ENCODE measurements at places on chromosomes 2 and 18.

DNA sequence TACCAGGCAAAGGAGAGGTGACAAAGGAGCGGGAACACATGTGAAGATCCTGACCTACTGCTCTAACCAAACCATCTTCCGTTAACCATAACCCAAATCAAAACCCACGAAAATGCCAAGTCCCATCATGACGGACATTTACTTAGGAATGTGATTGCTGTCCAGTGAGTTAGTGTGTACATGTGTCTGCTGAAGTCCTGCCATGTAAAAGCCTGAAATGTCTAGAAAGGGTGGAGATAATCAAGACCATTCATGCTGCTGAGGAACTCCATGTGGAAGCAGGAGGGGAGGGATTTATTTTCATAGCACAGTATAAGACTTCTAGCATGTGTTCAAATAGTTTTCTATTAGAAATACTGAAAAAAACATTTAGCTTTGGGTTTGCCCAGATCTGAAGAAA, 137.0 kb upstream of the BOD1L2 start:
- no peak for DNase-seq

- no peak for DNase-seq
These were observed 167.4 kb downstream of the RNF144A start for GRCh38 chr2:7084601-7085000.

- DNase-seq = no peak
These were observed 94.1 kb downstream of the AAK1 start for GRCh38 chr2:69549421-69549820.

DNA sequence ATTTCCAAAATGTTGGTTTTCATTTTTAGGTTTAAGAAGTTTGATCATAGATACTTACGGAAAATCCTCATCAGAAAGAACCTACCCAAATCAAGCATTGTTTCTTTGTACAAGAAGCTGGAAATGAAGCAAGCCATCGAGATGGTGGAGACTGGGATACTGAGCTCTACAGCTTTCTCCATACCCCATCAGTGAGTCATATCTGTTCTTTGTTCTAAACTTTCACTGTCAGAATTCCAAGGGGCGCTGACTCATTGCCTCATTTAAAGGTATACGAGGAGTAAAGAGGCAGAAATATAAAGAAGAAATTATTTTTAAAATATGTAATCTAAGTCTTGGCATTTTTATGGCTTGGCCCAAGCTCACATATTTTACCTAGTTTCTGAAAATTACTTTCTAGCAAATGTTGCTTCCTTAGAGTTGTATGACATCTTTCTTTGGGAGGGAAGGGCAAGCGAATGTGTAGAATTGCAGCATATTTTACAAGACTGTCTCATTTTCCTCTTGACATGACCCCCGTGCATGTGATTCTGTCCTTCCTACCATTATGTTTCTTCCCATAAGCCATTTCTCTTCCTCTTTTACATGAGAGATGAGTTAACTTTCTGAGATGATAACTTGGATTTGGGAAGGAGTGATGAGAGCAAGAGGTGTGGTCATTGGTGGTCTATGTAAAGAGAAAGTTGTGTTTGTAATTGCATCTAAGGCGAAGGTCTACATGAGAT, 41.2 kb downstream of the SLC9A4 start:
- peak; percentile 50 for DNase-seq

GRCh38 chr2:195289081-195289480, 367.9 kb upstream of the SLC39A10 start:
- no peak for DNase-seq

GRCh38 chr2:72415241-72415661, 267.6 kb upstream of the CYP26B1 start:
- DNase-seq = no peak

DNA sequence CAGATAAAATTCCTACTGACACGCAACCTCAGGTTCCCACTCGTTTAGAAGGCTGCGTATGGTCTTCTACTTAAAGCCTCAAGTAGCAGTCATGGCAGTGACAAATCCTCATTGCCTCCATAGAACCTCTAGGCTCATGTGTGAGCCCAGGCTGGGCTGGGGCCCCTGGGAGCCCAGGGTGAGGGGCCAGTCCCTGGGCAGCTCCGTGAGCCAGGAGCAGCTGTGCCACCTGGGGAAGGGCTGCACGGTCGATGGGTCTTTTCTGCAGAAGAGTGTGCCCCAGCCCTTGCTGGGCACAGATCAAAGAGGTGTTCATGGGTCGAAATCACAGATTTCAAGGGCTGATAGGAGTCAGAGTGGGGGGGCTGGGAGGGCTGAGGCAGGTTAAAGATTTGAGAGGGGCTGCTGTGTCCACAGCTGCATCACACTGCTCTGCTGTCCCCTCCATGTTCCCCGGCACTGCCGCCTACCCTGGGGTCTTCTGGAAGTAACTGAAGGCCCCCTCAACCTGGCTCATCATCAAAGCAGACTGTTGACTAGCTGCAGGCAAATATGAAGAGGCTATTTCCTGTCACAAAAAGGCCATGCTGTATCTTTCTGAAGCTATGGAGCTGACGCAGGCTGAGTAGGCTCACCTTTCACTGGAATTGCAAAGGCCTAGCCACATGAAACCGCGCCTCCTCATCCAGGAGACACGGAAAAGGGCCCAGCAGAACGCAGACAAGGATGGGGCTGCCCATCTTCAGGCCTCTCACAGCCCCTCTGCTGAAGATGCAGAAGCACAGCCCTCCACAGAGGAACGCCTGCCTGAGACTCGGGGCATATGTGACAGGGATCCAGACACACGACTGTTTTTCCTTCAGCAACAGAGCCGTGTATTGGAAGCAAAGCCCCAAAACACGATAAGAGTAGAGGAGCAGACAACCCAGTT, 35.7 kb upstream of the ALPP start:
- DNase-seq = no peak

GRCh38 chr18:8969639-8970390, 132.7 kb upstream of the NDUFV2 start:
- DNase-seq = no peak

DNA sequence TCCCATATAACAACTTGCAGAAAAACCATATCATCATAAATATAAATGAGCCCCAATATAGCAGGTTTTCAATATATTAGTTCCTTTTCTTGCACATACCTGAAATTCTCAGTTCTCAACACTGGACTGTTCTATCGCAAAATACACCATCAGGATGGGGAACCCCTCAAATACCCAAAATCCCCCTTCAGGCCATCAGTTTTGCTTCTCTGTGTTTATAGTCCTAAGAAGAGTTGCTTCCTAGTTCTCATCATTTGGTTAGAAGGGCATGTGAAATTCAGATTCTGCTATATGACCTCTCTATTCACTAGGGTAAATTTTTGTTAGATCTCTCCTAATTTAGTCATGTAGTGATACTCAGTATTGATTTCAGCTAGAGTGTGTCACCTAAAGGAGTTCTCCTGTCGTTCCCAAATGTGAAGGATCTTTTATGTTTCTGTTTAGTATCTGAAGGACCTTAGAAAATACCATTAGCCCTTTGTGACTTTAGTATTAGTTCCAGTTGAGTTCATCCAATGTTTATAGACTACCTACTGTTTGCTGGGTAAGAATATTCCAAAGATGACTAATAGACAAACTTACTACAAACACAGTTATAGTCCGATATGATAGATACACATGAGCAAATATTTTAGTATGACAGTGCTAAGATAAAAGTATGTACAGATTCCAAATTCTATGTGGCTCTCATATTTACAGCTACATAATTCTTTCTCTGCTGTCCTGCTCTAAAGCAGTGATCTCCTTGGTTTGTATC, 115.8 kb downstream of the TTC27 start:
- DNase-seq = no peak

- no peak for DNase-seq
These were observed 17.6 kb downstream of the MRPL35 start for GRCh38 chr2:86216575-86217555.

DNA sequence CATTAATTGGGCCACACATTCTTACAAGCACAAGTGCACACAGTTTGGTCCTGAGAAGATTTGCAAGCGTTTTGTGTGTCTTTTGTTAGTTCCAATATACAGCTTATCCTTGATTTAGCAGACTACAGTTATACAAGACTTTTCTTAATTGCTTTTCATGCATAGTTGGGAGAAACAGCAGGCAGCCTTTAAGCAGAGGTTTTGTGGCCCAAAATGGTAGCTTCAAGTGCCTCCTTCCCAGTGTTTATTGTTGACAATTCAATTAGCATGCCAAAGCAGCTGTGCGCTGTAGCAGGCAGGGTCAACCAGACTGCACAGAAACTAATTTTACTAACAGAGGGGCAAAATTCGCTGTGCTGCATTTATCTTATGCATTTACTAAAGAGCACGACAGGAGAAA, 47.5 kb downstream of the FRZB start:
- no peak for DNase-seq

- DNase-seq = no peak
These were observed 19.1 kb upstream of the C2orf72 start for GRCh38 chr2:231018184-231018583.

DNA sequence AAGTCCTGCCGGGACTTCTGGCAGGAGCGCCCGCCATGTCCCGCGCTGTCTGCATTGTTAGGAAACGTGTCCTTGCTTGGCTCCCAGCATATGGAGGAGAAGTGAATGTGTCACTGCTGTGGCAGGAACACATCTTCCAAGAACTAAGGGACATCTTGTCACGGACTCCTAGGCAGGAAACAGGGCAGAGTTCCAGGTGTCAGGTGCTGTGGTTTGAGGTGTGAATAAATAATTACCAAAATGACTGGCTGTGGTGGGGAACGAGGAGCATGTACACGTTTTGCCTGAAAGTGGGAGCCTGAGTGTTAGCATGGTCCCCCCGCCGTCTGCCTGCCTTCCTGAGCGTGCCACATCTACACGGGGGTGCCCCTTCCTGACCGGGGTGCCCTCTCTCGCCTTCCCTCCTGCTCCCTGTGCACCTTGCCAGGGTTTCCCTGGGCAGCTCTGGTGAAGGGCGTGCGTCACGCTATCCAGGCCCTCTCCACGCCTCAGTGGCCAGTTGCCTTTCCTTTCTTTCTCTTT, 237.5 kb downstream of the LDLRAD4 start:
- DNase-seq = no peak

DNA sequence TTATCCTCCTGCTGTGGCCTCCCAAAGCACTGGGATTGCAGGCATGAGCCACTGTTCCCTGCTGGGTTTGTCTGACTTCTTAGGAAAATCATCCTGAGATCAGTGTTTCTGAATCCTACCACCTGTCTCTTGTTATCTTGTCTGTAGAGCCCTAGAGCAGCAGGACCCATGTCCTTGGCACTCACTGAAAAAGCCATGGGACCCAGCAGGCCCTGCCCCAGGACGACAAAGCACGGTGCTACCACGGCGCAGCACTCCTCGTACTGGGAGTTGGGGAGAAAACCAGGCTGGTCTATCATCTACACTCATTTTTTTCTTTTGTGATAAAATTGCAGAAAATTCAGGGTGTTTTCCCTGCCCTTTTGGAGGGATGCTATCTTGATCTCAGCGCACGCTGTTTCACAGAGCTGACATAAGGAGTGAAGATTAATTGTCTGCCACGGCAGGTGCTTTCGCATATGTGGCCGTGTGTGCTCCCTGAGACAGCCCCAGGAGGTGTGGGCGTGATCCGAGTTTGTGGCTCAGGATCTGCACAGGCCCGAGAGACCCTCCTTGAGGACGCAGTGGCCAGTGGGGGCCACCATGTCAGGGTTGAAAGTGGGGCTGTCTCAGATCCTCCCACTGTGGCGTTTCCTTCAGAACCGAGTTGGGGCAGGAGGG, 179.1 kb downstream of the LDLRAD4 start:
- DNase-seq = no peak

DNA sequence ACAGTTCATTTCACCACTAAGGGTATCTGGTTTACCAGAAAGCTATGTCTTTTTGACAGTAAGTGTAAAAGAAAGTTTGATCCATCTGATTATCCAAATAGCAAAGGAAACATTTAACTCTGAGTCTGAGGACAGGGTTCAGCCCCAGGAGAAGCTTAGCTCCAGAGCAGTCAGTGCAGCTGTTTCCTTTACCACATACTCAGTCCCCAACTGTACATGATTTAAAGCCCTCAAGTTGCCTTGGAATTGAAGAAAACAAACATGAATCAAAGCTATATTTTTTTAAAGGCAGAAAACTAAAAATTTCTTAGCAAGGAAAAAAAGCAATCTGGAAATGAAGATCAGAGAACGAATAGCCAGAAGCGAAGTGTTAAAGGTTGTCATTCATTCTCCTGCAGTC, 746.0 kb downstream of the METTL4 start:
- no peak for DNase-seq

DNA sequence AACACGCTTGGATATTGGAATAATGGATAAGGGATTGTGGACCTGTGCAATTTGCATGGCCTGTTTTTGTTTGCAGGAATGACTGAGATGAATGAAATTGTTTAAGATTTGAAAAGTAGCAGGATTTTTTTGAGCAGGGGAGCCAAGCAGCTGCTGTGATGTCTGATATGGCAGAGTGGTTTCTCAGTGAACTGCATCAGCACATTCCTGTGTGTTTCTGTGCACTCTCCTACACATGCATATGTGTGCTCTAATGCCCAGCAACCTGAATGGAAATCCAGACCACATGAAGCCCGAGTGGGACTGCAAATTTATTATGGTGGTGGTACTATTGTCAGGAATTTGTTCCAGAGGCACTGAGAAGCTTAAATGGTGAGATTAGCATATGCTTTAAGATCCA, 161.7 kb downstream of the PARD3B start:
- no peak for DNase-seq

DNA sequence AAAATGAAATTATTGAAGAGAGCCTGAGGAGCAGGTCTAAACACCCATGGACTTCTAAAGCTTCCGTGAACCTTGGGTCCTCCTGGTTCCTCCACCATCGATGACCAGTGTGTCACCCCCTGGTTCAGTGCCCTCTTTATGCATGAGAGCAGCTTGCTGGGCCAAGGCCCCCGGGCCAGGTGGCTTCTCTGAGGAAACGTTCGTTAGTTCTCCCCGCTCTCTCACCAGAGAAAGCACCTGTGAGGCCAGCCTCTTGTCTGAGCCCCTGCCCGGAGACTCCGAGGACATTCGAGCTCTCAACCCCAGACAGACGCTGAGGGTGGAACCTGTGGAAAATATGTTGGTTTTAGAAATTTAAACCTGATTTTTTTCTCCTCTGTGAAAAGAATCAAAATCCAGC, 92.4 kb downstream of the GLI2 start:
- no peak for DNase-seq

DNA sequence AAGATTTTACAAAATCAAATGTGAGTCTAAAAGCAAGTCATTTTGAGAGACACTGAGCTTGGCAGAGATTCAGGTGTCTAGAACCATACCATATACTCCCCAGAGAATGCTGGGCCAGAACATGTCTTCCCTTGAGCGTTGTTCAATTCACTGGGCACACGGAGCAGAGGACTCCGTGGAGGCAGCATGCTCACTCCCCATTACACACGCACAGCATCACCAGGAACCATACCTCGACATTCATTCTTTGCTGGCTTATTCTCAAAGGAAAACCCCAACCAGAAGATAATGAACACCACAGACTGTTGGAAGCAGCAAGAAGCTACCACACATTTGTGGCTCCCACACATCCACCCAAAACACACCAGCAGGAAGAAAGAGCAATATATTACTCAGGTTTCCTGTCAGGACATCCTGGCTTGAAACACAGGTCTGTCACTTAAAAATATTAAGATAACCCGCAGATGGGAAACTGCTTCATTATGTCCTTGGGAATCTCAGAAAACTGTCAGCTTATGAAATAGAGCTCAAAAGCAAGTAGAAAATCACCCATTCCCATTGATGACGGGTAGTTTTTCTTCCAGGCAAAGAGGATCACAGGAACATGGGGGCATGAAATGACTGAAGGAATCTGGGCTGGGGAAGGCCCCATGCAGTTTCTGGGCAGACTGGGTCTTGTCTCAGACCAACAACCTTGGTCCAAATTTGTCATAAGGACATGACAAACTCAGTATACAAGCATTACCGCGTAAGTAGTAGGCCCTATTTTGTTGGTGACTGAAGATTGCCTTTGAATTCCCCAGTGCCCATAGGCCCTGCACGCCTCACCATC, 46.4 kb downstream of the PCBP1 start:
- no peak for DNase-seq

- DNase-seq = no peak
These were observed 32.7 kb downstream of the SIX3 start for GRCh38 chr2:44974064-44974715.
